ENCODE measurements at places on chromosomes 11 and 22.

DNA sequence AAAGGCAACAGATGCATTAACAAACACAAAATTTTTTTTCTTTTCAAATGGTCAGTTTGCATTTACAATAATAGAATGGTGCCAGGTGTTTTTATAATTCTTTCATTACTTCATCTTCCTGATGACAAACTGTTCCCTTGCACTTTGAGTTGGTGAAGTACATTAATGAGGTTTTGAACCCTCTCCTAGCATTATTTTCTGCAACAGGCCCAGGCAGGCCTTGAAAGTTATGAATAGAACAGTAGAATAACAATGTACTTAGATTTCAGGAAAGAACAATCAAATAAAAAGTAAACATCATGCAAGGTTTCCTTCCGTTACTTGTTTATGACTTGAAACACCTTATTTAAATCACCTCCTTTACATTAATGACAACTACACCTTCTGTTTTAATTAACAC is 9.6 kb downstream of the BTG4 start:
- no peaks in the 10 kb centered on the region for H3K27me3 ChIP-seq
- H3K36me3 ChIP-seq: no peaks in the 10 kb centered on the region
- no peak for DNase-seq
- no peak overlapping the region for H3K27ac ChIP-seq

DNA sequence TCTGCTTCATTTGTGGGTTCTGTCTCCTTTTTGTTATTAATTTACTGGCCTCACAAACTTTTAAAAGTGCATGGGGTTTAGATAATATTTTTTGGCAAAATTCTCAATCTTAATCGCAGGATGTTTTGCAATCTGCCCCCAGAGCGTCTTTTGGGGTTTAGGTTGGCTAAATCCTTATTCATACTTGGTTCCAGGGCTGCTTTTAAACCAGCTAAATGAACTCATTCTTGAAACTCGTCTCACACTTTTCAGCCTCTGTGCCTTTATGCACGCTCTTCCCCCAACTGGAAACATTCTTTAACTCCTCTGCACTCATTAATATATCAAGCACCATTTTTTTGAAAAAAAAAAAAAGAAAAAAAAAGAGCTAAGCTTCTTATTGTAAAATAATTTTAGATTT is 131.7 kb downstream of the KIF18A start:
- no peak for DNase-seq
- H3K4me3 ChIP-seq: no peak overlapping the region
- no peaks in the 10 kb centered on the region for H3K27me3 ChIP-seq
- no peaks in the 10 kb centered on the region for H3K4me1 ChIP-seq

- no peak overlapping the region for H3K4me3 ChIP-seq
- H3K27me3 ChIP-seq: no peaks in the 10 kb centered on the region
- no peak for DNase-seq
- H3K4me1 ChIP-seq: no peaks in the 10 kb centered on the region
- H3K27ac ChIP-seq: no peak overlapping the region
These were observed 239.7 kb upstream of the API5 start for GRCh38 chr11:43072096-43072495.

DNA sequence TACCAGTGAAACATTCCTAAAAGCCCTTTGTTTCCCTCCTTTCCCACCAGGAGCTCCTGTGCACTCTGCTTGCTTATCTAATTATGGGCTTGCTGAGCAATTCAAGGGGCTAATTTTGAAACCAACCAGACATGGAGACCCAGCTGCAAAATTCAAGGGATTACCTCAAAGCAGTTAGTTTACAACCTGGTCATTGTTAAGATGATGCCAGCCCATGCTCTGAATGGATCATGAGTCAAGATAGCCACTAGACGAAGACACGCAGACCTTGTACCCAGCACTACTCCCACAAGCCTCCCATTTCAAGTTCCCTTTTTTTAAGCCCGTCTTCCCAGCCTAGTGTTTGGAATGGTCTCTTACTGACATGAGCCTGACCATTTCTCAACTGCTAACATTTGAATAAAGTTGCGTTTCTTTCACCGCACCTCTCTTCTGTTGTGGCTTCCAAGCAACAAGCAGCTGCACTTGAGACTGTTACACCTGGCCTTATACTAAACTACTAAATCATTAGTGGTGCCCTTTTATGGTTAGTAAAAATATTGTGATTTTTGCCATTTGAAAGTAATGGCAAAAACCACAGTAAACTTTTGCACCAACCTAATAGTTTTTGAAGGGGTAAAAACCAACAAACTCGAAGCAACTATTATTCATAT is 315.3 kb upstream of the LUZP2 start:
- H3K4me3 ChIP-seq: no peak overlapping the region
- H3K27ac ChIP-seq: no peak overlapping the region
- H3K27me3 ChIP-seq: no peaks in the 10 kb centered on the region
- H3K36me3 ChIP-seq: no peaks in the 10 kb centered on the region

- no peaks in the 10 kb centered on the region for H3K27me3 ChIP-seq
- H3K36me3 ChIP-seq: no peaks in the 10 kb centered on the region
- H3K27ac ChIP-seq: no peak overlapping the region
- peaks cover 12% of the 10 kb centered on the region for H3K4me1 ChIP-seq
- no peak overlapping the region for H3K4me3 ChIP-seq
These were observed 44.6 kb downstream of the LIF start for GRCh38 chr22:30201945-30202344.

DNA sequence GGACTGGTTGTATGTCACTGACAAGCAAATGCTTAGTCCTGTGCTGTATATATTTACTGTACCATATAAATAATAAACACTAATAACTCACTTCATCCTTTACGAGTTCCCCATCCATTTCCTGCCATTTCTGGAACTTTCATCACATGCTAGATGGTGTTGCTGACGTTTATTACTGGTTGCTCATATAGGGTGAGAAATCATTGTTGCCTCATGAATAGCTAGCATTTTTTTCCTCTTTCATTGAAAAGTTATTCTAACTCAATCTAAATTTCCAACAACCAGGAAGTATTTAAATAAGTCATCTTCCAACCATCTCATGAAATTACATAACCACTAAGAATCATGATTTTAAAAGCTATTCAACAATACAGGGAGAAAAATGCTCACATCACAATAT is 88.6 kb upstream of the RCN1 start:
- DNase-seq: no peak
- no peak overlapping the region for H3K4me3 ChIP-seq
- H3K36me3 ChIP-seq: no peaks in the 10 kb centered on the region
- H3K27me3 ChIP-seq: no peaks in the 10 kb centered on the region
- no peak overlapping the region for H3K27ac ChIP-seq

- no peaks in the 10 kb centered on the region for H3K36me3 ChIP-seq
- H3K27me3 ChIP-seq: peaks cover 34% of the 10 kb centered on the region
- no peak overlapping the region for H3K27ac ChIP-seq
- DNase-seq: peak; percentile 20
These were observed 5.4 kb downstream of the PDE2A start for GRCh38 chr11:72668629-72669347.

- H3K27me3 ChIP-seq: no peaks in the 10 kb centered on the region
- no peak overlapping the region for H3K4me3 ChIP-seq
- H3K4me1 ChIP-seq: 0 out of 2 replicates have a peak, but pooled peaks cover 7% of the 10 kb centered on the region
- H3K36me3 ChIP-seq: no peaks in the 10 kb centered on the region
- no peak overlapping the region for H3K27ac ChIP-seq
These were observed 7.3 kb upstream of the ARAP1 start for GRCh38 chr11:72759468-72759985.

DNA sequence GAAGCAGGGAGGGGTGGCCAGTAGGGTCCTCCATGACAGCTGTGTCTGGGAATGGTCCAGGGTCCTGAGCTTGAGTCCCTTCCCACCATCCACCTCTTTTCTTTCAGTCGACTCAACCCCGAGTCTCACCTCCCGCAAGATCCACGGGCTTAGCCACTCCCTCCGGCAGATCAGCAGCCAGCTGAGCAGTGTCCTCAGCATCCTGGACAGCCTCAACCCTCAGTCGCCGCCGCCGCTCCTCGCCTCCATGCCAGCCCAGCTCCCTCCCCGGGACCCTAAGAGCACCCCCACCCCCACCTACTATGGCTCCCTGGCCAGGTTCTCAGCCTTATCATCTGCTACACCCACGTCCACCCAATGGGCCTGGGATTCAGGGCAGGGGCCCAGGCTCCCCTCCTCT is 81.9 kb downstream of the CEP164 start:
- no peaks in the 10 kb centered on the region for H3K36me3 ChIP-seq
- DNase-seq: no peak
- no peak overlapping the region for H3K4me3 ChIP-seq
- no peak overlapping the region for H3K27ac ChIP-seq

DNA sequence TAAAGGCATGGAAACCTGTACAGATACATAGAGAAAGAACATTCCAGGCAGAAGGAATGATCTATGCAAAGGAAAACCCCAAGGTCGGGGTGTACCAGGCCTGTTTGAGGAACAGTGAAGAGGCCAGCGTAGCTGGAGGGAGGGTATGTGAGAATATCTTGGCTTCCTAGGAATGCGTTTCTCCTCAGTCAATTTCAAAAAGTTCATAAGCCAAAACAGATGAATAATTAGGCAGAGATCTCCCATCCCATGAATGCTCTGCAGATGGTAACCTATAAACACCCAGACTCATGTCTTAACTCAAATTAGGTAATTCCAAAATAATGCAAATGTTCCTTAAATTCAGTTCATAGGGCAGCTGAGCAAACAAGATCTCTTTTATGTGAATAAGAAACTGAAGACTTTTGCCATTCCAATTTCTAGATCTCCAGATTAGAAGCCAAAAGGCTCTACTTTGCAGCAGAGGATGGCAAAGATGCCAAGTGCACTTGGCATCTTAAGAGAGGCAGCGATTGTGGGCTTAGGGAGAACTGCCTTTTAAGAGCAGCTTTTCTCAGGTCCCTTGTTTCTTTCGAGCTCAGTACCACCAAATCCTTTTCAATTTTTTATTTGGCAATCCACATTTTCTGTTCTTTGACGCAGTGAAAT is 13.2 kb downstream of the FAM118B start:
- no peak overlapping the region for H3K4me3 ChIP-seq
- H3K4me1 ChIP-seq: peaks cover 4% of the 10 kb centered on the region

DNA sequence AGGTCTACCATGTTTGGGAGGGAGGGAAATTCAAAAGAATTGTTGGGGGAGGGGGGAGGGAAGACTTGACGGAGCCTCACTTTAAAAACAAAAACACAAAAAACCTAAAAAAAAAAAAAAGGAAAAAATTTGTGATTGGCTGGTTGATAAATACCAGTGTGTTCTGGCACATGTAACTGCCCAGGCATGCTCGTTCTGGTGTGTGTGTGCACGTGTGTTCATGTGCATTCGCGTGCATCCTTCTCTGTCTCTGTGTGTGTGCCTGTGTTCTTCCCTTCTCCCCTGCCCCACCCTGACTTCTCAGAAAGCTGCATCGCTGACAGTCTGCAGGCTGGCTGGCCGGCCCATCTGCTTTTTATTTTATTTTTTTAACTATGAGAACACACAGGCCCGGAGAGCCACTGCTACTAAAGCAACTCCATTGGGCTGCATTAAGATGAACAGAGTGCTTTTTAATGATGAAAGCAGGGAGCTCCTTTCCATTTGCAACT is 22.6 kb upstream of the ADSL start:
- no peak overlapping the region for H3K4me3 ChIP-seq
- no peak overlapping the region for H3K27ac ChIP-seq
- no peak for DNase-seq
- H3K4me1 ChIP-seq: no peaks in the 10 kb centered on the region

DNA sequence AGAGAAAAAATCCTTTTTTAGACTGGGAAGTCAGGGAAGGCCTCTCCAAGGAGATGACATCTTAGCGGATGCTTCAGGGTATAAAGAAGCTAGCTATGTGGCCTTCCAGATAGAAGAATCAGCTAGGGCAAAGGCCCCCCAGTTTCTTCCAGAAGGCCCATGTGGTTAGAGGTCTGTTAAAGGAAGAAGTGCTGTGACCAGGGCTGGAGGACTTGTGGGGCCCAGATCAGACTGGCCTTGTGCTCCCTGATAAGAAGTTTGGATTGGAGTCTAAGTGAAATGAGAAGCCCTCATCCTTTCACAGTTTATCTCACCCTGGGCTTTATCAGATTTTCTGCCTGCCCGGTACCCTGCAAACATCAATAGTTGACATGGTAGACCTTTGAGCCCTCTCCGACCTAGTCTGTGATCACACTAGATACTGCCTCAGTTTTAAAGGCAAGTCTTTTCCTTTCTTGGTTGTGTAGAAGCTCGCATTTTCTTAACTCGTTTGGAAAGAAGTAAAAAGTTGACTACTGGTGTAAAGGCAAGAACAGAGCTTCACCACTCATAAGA is 7.8 kb downstream of the AMPD3 start:
- H3K27me3 ChIP-seq: no peaks in the 10 kb centered on the region
- DNase-seq: no peak
- no peak overlapping the region for H3K4me3 ChIP-seq
- peaks cover 23% of the 10 kb centered on the region for H3K4me1 ChIP-seq
- no peak overlapping the region for H3K27ac ChIP-seq
- 0 out of 2 replicates have a peak, but pooled peaks cover 4% of the 10 kb centered on the region for H3K36me3 ChIP-seq

DNA sequence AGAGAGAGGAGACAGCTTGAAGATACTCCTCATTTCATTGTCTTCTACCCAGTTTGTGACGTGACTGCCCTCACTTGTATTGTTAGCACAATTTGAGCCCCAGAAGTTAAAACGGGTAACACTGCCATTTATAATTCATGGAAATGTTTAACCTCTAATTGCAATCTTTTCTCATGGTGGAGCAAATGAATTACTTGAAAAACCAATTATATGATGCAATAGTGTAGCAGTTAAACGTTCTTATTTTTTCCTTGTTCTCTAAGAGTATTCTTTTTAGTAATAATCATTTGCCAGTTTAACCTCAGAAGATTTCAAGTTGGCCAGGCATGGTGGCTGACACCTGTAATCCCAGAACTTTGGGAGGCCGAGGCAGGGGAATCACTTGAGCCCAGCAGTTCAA is 56.6 kb downstream of the CDON start:
- H3K27me3 ChIP-seq: no peaks in the 10 kb centered on the region
- H3K4me3 ChIP-seq: no peak overlapping the region
- H3K36me3 ChIP-seq: no peaks in the 10 kb centered on the region
- H3K4me1 ChIP-seq: 0 out of 2 replicates have a peak, but pooled peaks cover 8% of the 10 kb centered on the region
- H3K27ac ChIP-seq: 0 out of 2 replicates have a peak overlapping the region, but pooled peaks have one; percentile 3
- DNase-seq: no peak

DNA sequence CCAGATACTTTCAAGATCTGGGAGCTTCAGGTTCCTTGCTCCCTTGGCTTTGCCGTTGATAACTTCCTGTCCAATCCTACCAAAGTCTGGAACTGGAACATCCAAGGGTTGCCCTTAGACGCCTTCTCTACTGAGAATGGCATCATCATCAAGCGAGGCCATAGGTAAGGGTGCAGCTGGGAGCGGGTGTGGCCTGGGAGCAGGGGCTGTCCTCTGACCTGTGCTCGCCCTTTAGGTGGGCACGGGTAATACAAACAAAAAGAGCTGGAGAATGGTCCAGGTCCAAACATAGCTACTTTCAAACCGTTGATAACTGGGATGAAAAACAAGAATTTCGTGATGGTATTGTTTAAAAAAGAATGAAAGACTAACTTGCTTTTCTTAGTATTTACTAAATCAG is 25.0 kb downstream of the CASP12 start:
- no peak overlapping the region for H3K4me3 ChIP-seq
- no peak for DNase-seq
- H3K4me1 ChIP-seq: peaks cover 29% of the 10 kb centered on the region

- H3K27me3 ChIP-seq: no peaks in the 10 kb centered on the region
- peaks cover 7% of the 10 kb centered on the region for H3K4me1 ChIP-seq
- H3K4me3 ChIP-seq: no peak overlapping the region
- DNase-seq: peak; percentile 55
- no peaks in the 10 kb centered on the region for H3K36me3 ChIP-seq
These were observed 6.6 kb downstream of the OR51F1 start for GRCh38 chr11:4763096-4763495.
